NCI-H1930 (cell line): ENCODE measurements at places on chromosomes 5 and 9.

DNA sequence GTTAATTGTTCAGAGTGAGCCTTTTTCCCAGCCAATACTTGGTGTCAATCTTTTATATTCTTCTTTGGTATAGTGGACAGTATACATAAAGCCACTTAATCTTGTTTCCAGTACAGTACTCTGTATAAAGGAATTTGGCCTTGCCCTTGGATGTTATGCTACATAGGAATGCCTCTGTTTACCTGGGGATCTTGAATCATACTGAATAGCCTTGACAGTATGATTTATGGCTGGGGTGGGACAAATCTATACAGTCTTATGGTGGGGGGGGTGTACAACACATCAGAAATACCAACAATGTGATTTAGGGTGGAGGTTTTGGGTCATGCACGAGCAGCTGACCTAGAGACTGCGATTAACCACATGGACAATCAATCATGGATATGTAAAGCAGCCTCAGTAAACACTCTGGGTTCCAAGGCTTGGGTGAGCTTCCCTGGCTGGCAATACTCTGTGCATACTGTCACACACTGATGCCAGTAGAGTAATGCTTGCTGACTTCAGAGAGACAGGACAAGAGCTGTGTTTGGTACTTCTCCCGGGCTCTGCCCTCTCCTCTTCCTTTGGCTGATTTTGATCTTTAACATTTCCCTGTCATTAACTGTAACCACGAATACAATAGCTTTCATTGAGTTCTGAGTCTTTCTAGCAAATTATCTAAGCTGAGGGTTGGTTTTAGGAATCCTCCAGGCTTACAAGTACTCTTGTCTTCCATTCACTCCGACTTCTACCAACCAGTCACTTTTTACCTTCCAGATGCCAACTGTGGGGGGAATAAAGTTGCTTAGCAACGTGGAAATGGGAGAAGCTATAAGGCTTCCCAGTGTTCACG is 84.6 kb downstream of the IARS1 start:
- DNase-seq, result no peak

DNA sequence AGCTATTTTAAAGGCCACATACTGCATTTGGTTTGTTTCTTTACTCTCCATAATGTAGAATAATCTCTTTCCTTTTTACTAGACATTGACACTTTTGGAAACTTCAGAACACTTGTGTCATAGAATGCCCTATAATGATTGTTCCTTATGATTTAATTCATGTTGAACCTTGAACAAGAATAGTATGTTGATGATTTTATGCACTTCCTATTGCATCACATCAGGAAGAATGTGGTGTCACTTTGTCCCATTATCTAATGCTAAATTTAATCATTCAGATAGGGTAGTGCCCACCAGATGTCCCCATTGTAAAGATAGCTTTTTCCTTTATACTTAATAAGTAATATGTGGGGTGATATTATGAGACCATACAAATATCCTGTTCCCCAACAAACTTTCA is 19.4 kb upstream of the DEPDC1B start:
- no peak for DNase-seq

GRCh38 chr5:63919763-63920478 is 42.3 kb downstream of the HTR1A start:
- no peak for DNase-seq

- DNase-seq, result no peak
Observed at GRCh38 chr5:39471836-39472508, 47.2 kb upstream of the DAB2 start.

GRCh38 chr9:38061326-38061977 is 7.6 kb downstream of the SHB start:
- DNase-seq, result no peak
